Left renal pelvis (tissue), 4 donors: ENCODE measurements at places on chromosomes 16 and 17. TPM values are rescaled to one million over a fixed set of nuclear protein-coding genes. Genes with fewer than 3 reads are reported as not detected.

The TEX19 gene
- not detected for polyA plus RNA-seq

The PRAC1 gene
- not detected for polyA plus RNA-seq

The OSGIN1 gene
- polyA plus RNA-seq: 0.49 TPM

The SPATA22 gene
- polyA plus RNA-seq: 0.49 TPM

The NGFR gene
- polyA plus RNA-seq: 7.2 TPM

- no peak for DNase-seq
Observed at GRCh38 chr16:2339521-2340484, 725 bp downstream of the ABCA3 start.

- DNase-seq: no peak
Observed at GRCh38 chr17:32803544-32803943, 73.4 kb downstream of the MYO1D start.

DNA sequence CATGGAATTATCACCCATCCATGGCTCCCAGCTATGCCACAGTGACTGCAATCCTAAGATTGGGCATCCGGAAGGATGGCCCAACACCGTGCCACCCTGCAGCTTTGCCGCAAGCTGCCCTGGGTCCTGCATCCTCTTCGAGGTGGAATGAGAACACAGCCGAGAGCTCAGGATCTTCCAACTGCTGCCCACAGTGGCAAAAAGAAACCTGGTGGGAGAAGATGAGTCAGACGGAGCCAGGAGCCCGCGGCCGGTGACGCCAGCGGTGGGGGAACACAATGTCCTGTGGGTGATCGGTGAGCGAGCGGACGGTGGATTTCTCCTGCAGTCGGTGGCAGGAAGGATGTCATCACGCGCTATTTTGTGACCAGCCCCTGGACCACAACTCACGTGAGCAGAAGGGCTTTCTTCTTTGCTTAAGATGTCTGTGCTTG lies 20.1 kb downstream of the CD7 start:
- no peak for DNase-seq

DNA sequence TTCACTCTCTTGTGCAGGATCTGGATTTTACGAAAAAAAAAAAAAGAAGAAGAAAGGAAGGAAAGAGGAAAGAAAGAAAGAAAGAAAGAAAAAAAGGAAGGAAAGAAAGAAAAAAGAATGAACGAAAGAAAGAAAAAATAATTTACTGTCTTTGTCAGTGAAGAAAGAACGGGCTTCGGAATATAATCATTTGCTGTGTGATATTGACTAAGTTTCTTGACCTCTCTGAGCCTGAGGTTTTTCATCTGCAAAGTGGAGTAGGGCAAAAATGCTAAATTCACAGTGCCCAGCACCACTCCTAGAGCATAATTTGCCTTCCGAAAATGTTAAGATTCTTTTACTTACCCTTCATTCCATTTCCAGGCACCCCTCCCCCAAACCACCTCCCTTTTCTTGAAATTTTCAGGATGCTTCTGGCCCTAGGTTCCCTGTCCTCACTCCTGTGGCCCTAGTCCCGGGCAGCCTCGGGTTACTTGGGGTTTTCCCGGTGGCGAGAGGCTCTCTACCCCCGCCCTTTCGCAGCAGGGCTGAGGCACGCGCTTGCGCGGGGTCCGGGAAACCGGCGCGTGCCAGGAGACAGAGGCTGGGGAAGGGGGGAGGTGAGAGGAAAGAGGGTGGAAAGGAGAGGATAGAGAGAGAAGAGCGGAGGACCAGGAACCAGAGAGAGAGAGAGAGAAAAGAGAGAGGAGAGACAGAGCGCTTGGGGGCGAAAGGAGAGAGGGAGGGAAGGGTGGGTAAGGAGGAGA lies at the start of gene CNTNAP1:
CNTNAP1 (plus strand) TSS at position 556 of the 746 bp plus-strand sequence. CDS start 299 bp downstream, outside the sequence.
- no peak for DNase-seq

- DNase-seq: no peak
Observed at GRCh38 chr16:85927959-85928358, 29.0 kb downstream of the IRF8 start.

DNA sequence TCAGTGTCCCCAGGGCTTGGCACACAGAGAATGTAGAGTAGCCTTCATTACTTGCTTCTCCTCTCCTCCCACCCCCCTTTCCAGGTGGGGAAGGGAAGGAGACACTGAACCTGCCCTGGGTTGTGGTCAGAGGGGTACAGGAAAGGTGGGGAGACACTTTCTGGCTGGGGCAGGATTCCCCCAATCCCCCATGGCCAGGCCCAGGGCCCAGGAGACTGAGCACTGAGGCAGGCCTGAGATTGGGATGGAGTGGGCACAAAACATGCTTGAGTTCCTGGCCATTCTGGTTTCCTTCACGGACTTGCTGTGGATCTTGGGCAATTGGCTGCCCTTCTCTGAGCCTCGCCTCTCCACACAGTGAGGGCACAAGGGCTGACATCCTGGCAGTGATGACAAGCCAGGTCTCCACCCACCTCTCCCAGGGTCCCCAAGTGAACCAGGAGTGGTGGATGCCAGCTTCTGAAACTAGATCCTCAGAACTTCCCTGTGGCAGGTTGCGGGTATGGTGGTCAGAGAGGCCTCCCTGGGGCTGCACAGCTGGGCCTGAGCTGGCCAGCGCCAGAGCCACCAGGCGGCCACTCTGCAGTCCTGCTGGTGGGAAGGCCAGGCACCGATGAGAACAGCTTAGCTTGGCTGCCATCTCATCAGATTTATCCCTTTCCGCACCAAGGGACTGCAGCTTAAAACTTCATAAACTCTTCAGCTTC lies 9.3 kb downstream of the ZNF629 start:
- no peak for DNase-seq

DNA sequence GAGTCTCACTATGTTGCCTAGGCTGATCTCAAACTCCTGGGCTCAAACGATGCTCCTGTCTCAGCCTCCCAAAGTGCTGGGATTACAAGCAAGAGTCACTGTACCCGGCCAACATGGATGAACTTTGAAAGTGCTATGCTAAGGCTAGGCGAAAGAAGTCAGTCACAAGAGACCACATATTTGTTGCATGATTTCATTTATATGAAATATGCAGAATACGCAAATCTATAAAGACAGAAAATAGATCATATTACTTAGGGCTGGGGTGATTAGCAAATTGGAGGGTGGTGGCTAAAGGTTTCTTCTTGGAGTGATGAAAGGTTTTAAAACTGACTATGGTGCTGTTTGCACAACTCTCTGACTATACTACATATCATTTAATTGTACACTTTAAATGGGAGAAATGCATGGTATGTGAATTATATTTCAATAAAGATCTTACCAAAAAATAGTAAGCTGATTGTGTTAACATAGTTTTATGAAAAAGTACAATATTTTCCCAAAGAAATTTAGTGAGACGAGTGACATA lies 1.2 kb upstream of the FLYWCH1 start:
- DNase-seq: no peak

DNA sequence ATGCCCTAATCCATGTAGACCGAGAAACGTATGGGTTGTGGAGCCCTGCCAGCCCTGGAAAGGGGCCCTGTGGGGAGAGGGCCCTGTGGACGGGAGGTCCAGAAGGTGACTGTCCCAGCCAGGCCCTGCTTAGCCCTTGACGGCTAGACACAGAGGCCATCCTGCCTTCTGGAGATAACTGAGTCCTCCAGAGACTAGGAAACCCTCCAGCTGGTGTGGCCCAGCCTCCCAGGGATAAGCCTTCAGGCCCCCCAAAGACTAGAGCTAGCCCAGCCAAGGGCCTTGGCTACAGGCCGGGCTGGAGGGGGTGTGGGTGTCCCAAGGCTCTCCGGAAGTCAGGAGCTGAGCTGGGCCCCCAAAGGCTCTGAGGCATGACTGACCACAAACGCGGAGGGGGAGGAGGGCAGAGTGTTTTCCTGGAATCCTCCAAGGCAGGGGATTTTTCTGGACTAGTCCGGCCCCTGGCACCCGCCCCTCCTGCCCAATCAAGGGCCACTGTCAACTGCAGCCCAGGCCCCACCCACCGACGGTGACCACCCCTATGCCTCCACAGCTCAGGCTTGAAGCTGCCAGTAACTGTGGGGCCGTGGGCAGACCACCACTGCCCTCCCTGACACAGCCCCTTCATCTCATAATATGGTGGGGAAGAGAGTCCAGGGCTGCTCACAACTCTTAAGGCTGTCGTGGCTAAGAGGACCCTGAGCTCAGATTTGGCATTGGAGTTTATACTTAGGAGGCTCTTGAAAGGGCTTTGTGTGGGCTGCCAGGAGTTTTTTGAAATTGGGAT lies 885 bp upstream of the VASN start:
- no peak for DNase-seq

DNA sequence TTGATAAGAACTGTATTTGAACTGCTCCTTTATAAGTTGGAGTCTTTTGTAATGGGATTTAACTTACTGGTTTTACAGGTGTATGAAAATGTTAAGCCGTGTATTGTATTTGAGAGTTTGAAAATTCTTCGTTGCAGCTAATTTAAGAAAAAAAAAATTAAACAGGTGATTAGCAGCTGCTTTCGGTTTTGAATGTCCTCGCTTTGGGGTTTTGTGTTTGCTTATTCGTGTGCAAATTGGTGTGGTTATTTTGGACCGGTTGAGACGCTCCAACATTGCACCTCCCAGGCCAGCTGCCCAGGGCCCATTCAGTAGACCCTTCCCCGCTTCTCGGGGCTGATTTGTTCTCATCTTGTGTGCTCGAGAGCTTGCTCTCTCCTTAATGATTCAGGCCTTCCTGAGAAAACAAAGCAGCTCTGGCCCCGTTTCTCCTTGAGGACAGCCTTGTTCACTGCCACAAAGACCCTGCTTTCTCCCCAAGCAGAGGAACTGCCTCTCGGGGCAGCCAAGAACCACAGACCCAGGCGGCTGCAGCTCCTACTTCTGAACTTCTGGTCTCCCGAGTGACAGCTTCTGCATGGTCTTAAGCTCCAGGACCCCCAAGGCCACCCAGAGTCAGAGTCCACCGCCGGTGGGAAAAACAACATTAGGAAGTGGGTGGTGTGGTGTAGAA lies 100.5 kb downstream of the MSI2 start:
- no peak for DNase-seq

DNA sequence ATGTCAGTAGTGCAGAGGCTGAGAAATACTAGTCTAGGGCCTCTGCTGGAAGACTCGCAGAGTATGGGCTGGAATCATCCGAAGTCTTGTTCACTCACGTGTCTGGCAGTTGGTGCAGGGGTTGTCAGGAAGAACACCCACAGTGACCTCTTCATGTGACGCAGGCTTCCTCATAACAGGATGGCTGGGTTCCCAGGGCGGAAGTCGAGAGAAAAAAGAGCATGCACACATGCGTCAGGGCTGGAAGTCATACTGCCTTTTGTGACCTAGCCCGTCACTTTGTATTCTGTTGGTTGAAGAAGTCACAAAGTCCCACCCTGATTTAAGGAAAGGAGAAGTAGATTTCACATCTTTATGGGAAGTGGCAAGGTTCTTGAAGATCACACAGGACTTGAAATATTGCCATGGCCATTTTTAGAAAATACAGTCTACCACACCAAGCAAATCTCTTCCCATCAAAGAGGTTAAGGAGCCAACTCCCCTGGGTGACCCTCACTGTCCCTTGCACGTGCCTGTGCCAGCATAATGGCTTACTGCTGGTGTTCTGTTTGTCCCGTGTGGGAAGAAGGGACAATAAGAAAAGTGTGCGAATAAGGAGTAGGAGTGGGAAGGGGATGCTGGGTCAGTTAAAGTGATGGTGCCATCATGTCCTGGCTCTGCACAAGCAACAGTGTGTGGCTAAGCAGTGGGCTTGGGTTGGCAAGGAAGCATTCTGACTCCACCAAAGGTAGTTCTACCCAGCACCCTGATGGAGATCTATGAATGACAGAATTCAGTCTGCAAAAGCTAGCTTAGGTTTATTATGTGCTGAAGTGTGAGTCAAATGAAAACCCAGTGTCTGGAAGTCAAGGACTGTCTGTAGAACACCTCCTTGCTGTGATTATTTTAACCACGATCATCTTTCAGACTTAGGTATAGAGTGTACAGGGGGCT lies 28.1 kb downstream of the HEATR3 start:
- DNase-seq: no peak

GRCh38 chr17:144936-145670 lies 7.7 kb downstream of the SCGB1C2 start:
- DNase-seq: no peak

DNA sequence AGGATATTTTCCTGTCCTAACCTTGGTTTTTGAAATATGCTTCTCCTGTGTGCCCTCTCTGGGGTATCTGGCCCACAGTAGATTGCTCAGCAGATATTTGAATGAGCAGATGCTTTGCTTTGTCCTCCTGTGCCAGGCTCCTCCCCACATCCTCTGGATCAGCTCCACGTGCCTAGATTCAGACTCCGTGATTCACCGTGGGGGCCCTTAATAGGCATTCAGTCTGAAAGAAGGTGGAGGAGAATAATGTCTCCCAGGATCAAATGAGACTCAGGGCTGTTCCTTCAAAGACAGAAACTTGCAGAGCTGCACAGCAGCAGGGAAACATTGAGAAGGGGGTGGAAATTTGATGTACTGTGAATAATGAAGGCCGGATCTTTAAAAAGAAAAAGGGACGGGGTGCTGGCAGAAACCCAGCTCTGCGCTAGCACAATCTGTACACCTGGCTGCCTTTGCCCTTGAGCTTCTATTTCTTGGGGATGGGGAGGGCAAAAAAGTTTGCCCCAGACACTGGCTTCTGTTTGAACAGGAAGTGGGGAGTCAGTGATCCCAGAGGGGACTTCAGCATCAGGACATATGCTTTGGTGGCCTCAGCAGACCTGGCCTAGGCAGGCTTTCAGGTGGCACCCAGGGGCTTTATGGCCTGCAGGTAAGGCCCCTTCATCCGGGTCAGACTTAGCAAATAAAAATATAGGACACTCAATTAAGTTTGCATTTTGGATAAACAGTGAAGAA lies 15.9 kb upstream of the SLC12A3 start:
- no peak for DNase-seq

DNA sequence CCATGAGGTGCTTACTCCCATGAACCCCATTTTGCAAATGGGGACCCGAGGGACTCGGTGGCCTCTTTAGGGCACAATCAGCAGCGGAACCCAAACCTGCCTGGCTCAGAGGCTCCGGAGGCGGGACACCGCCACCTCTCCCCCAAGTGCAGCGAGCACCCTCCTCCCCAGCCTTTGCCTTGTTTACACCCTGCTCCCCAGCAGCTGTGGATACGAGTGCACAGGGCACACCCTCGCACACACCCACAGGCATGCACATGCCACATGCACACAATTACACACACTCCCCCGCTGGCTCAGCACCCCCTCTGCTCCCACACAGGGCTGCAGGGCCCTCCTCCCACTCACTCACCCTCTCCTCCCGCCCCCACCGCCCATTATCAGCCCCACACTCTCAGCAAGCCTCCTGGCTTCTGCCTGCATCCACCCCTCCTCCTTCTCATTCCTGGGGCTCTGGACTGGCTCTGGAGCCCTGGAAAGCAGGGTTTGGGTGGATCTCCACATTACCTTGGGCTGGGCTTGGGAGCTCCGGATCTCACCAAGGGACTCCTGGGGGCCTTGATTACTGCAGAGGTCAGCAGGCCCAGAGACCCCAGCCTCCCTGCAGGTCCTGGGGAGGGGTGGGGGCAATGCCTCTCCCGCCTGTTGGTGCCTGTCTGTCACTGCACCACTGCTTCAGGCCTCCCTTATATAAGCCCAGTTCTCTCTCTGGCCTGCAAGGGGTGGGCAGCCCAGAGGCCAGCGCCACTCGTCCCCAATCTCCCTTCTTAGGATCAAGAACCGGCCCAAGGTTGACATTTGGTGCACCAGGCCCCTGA lies 6.4 kb downstream of the PDK2 start:
- no peak for DNase-seq

- no peak for DNase-seq
Observed at GRCh38 chr17:40419559-40420331, 2.0 kb upstream of the TOP2A start.

- DNase-seq: no peak
Observed at GRCh38 chr16:89512453-89512852, 4.2 kb downstream of the SPG7 start.
